NCI-H1436 (cell line): ENCODE measurements at places on chromosomes 1 and 21.

GRCh38 chr1:232765542-232765941 is 39.7 kb upstream of the MAP10 start:
- no peak for DNase-seq

- DNase-seq, result no peak
These were observed 195.7 kb downstream of the FCRL5 start for GRCh38 chr1:157356601-157357000.

DNA sequence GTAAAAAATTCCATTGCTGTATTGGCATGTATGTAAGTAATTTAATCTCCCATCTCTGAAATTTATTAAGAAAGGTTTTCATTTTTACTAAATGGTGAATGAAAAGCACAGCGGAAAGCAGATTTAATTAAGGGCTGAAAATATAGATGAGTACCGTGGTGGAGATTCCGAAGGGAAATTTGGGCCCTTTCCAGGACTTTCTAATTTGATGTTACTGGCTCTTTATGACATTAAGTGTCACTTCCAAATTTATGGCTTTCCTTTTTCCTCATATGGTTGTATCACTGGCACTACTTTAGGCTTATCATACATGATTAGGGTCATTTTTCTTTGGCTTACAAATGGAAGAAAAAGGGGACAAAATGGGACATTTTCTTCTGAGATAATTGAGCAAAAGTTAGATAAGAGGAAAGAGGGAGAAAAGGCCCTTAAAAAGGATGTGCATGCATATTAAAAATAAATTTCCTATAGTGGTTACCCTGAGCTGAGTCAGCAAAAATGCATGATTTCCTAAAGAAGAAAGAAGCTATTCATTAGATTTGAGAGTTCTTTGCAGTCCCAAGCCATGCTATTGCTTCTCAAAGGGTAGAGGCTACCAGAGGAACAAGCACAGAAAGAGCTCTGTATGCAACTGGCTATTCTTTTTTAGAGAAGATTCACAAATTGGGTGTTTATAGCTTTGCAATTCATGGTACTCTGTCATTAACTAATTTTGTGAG is 74.9 kb upstream of the CNIH3 start:
- DNase-seq, result no peak

GRCh38 chr1:203287109-203287893 is 18.0 kb upstream of the BTG2 start:
- DNase-seq, result peak; percentile 79

DNA sequence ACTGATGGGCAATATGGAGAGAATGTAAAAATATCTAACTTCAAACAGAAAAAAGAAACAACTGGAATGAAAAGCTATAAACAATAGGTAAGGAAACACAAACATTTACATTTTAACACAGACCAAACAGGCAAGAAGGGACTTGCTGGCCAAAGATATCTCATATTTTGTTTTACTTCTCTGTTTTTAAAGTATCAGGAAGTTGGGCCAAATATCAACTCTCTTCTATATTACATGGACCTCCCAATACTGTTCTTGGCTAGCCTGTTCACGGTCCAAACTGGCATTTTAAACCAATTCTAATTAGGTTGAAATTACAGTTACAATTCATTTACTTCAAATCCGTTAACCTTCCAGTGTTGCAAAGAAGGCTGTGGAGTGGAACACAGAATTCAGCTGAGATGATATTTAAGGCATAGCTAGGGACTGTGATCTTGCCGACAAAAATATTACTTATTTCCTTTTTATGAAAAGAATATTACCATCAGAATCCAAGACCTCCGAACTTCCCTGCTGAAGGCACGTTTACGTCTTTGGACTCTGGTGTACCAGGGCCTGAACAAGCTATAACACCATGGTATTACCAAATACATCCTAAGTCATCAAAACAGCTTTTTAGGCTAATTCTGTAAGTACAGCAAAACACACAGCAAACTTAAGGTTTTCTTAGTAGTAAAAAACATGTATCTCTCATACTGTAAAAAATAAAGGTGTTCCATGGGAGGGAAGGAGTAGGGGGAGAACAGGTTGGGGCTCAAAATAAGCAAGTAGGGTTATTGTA is 165.4 kb downstream of the RUNX1 start:
- DNase-seq, result no peak

DNA sequence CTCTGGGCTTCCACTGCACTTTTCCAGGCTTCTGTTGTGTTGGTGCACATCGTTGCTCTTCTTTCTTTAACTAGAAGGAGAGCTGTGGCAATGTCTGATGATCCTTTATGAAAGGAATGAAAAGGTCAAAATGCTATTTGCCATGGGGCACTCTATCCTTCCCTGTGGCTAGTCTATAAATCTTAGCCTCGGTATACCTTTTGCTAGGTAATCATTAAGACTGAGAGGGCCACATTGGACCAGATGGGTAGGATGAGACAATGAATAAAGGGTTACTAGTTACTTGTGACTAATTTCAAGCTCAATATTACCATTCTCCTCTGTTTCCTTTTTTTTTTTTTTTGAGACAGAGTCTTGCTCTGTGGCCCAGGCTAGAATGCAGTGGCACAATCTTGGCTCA is 89.4 kb upstream of the C1orf87 start:
- DNase-seq, result no peak

GRCh38 chr1:45490121-45490625 is 790 bp downstream of the TESK2 start:
- DNase-seq, result no peak

DNA sequence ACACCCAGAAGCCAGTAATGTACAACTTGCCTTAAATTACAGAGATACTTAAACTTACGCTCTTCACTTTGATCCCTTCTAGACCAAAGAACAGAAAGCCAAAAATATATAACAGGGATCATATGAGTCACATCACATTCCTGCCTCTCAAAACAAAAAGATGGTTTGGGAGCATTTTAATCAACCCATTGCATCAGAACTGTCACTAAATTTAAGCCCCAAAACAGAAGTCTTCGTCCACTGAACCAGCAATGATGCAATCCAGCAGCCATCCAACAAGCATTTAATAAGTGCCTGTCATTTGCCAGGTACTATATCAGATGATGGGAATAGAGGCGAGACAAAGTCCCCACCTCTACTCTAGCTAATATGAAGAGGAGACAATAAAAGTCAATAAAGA is 42.7 kb upstream of the GLIS1 start:
- DNase-seq, result no peak

DNA sequence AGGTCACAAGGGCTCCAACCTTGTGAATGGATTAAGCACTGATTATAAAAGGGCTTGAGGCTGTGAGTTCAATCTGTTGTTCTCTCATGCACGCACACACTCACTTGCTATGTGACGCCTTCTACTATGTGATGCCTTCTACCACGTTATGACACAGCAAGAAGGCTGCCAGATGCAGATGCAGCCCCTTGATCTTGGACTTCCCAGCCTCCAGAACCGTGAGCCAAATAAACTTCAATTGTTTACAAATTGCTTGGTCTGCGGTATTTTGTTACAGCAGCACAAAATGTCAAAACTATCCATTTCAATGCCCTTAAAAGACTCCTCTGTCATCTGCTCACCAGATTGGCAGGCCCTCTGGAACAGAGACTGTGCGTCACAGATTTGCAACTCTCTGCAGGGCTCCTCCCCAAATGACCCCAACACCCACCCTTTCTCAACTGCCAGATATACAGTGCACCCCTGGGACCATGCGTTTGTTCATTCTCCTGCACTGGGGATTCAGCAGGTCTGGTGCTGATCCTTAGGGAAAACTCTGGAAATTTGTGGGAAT is 47.8 kb upstream of the KANK4 start:
- no peak for DNase-seq

GRCh38 chr1:41432481-41433280 is 51.8 kb downstream of the EDN2 start:
- peak; percentile 59 for DNase-seq

DNA sequence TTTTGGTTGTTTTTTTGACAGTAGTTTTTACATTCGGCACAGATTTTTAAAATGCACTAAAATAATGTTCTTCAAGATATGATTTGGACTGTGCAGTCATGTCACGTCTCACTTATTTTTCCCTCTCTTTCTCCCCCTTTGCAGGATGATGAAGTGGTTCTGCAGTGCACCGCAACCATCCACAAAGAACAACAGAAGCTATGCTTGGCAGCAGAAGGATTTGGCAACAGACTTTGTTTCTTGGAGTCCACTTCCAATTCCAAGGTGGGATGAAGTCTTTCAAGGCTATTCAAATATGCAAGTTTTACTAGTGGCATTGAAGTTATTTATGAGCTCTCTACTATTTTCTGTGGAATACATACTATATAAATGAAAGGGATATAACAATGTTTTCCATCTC is 228.4 kb downstream of the RYR2 start:
- no peak for DNase-seq

DNA sequence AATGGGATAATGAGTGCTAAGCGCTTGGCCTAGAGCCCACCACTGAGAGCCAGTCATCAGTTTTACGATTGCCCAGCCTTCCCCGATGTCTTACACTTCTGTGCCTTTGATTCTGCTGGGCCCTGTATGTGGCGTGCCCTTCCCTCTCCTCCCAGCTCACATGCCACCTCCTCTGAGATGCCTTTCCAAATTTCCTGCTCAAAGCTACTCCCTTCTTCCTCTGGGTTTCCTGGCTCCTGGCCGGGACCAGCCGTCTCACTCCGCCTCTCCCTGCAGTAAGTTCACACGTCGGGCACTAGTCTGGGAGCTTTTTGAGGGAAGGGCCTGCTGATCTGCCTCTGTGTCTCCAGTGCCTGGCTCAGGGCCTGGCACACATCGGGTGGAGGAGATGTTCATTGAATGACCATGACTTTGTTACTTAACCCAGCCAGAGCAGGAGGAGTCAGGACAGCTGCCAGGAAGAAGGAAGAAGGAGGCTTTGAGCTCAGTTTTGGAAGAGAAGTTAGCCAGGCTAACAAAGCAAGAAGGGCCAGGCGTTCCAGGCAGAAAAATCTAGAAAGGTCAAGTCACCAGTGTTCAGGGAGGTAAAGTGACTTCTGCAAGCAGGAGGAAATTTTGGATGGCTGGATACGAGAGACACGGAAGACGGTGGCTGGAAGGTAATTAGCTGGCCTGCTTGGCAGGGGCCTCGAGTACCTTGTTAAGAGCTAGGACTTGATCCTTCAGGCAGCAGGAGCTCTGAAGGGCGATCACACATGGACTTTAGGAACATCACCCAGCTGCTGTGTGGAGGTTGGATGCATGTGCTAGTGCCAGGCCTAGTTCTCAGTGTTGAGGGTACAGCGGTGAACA is 63.6 kb downstream of the EPHB2 start:
- DNase-seq, result no peak

- no peak for DNase-seq
These were observed 78.8 kb downstream of the EPHB2 start for GRCh38 chr1:22789356-22789994.

DNA sequence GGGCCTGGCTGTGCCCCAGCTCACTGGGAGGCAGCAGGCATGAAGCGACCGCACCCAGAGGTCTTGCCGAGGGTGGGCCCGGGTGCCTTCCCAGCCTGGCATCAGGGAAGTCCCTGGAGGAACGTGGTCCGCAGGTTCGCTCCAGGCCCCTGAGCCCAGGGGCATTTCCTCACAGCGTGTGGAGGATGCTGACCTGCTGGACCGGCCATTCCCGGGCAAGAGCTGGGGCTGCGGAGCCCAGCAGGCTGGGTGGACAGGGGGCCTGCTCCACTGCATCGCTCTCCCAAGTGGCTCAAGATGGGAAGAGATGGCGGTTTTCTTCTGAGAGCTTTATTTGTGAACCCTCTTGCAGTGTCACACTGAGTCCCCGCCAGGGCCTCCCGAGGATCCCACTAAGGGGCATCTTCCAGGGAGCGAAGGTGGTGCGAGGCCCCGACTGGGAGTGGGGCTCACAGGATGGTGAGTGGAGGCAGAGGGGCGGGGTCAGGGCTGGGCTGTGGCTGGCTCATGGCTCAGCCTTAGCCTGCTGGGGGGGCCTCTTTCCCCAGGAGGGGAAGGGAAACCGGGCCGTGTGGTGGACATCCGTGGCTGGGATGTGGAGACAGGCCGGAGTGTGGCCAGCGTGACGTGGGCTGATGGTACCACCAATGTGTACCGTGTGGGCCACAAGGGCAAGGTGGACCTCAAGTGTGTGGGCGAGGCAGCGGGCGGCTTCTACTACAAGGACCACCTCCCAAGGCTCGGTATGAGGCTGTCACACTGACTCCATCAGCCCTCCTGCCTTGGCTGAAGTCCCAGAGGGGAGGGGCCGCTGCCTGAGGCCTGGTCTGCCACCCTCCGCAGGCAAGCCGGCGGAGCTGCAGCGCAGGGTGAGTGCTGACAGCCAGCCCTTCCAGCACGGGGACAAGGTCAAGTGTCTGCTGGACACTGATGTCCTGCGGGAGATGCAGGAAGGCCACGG is 7.2 kb upstream of the MMP23B start:
- DNase-seq, result no peak

- DNase-seq, result no peak
These were observed 12.5 kb downstream of the OVAAL start for GRCh38 chr1:180571060-180571831.

- DNase-seq, result no peak
These were observed 13.8 kb downstream of the RGS5 start for GRCh38 chr1:163188947-163189346.

- no peak for DNase-seq
These were observed 217.5 kb downstream of the LRRC40 start for GRCh38 chr1:69987881-69988280.
